Glutamatergic neuron (in vitro differentiated cells): ENCODE measurements at places on chromosomes 5 and 9.

DNA sequence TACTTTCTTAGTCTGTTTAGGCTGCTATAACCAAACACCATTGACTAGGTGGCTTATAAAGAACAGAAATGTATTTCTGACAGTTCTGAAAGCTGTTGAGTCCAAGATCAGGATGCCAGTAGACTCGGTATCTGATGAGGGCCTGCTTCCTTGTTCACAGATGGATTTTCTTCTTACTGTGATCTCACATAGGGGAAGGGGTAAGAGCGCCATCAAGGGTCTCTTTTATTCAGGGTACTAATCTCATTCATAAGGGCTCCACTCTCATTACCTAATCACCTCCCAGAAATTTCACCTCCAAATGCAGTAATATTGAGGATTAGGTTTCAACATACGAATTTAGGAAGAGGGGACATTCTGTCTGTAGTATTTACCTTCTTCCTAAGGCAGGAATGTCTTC lies 384.0 kb upstream of the DMAC1 start:
- no peak for DNase-seq

GRCh38 chr5:57698802-57699201 lies 216.2 kb upstream of the ACTBL2 start:
- no peak for DNase-seq

GRCh38 chr5:123007182-123007581 lies 29.3 kb downstream of the PPIC start:
- DNase-seq, result peak; percentile 32

DNA sequence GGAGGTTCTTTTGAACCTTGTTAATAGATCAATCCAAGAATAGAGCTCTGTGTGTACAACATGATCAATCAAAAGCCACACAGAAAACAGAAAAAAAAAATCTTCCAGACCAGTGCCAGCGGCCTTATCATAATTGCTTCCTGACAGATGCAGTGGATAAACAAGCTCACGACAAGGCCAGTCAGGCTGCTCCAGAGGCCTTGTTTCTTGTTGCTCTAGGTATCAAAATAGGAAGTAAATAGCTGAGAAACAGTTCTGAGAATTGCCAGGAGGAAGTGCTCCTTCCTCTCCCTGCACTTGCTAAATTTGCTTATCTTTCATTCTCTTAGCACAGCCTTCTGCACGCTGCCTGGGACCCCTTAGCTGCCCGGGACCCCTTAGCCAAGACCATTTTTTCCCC lies 199.0 kb upstream of the TARS1 start:
- DNase-seq, result no peak

DNA sequence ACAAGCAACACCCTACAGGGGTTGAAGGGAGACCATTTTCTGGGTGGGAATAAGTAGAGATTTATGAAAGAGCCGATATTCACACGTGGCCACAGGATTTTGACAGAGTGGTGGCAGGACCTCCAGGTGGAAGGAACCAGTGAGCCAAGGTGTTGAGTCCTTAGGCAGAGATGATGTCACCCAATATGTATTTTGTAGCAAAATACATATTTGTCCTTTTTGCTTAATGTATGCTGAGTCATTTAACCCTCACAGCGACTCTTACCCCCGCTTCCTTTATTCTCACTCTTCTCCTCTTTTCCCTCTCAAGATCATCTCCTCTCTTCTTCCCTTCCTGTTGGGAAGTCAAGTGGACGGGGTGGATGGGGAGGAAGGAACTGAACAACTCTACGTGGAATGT lies 215.7 kb upstream of the S1PR3 start:
- no peak for DNase-seq
